ENCODE measurements at places on chromosomes 13 and 19.

GRCh38 chr19:30111021-30111855 lies 169.2 kb downstream of the URI1 start:
- no peak for DNase-seq

GRCh38 chr13:97021241-97021640 lies 27.0 kb upstream of the OXGR1 start:
- no peak for DNase-seq

DNA sequence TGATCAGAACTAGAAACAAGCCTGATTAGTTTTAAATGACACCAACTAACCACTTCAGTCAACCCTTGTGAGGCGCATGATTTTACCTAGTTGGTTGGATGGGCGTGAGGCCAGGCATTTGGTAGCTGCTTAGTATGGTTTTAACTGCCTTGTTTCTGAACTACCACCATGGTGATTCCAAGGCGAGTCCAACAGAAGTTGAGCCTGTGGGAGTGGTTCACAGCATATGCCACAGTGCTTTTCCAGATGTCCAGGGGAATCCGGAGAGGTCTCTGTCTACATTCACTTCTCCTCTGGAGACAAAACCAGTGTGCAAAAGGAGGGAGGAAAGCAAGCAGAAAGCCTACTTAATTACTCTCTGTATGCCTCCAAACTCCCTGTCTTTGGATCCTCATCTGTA lies 524.1 kb downstream of the GPC6 start:
- no peak for DNase-seq

DNA sequence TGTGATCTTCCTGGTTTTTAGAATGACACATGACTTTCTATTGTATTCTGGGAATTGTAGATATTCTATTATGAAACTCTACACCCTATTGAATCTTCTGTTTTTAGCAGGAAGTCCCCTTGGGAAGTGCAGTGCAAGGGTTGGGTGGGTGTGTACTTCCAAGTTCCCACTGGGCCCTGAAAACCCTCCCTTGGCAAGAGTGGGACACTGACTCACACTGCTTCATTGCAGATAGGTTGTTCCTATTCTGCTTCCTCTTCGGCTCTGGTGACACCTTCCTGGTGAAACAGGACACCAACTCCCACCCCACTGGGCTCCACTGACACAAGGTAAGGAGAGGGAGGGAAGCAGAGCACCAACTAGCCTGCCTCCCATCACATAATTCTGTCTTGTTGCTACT lies 121.8 kb downstream of the KCTD12 start:
- DNase-seq, result no peak

- no peak for DNase-seq
Observed at GRCh38 chr13:89401264-89401675, 1730.1 kb downstream of the SLITRK5 start.

GRCh38 chr19:45079063-45079910 lies at the start of gene GEMIN7:
GEMIN7 (plus strand) TSS chr19:45079260; CDS start chr19:45090115, 10,855 bp downstream.
- DNase-seq, result peak; percentile 89

DNA sequence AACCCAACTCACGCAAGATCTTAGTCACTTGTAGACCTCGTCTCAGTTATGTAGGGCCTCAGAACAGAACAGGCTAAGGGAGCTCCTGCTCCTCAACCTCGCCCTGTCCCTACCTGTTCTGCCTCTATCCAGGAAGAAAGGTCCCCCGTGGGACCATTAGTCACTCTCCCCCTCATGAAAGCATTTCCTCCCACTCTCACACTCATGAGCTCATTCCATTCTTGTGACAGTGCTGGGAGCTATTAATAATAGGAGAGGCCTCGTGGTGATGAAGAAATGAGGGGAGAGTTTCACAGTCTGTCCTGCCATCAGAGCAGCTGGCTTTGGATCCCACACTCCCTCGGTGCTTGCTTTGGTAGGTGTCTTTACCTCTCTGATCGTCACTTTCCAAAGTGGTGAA lies 10.2 kb downstream of the PPP2R1A start:
- no peak for DNase-seq

DNA sequence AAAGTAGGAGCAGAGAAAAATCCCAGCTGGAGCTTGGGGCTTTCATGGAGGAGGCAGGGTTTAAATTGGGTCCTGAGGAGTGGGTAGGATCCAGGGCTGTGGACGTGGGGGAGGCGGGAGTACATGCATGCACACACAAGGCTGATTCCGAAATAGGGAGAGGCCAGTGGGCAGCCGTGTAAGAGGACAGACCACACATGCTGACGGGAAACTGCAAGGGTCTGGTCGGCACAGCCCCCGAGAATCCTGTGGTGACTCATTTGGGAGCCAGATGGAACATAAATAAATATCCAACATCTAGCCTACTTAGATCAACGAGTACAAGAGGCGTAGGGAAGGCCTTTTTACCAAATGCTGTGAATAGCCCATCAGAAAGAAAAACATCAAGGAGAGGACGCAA lies 216.3 kb upstream of the ZNF507 start:
- DNase-seq, result peak; percentile 28

- DNase-seq, result no peak
Observed at GRCh38 chr13:43953370-43953769, 73.7 kb downstream of the LACC1 start.

DNA sequence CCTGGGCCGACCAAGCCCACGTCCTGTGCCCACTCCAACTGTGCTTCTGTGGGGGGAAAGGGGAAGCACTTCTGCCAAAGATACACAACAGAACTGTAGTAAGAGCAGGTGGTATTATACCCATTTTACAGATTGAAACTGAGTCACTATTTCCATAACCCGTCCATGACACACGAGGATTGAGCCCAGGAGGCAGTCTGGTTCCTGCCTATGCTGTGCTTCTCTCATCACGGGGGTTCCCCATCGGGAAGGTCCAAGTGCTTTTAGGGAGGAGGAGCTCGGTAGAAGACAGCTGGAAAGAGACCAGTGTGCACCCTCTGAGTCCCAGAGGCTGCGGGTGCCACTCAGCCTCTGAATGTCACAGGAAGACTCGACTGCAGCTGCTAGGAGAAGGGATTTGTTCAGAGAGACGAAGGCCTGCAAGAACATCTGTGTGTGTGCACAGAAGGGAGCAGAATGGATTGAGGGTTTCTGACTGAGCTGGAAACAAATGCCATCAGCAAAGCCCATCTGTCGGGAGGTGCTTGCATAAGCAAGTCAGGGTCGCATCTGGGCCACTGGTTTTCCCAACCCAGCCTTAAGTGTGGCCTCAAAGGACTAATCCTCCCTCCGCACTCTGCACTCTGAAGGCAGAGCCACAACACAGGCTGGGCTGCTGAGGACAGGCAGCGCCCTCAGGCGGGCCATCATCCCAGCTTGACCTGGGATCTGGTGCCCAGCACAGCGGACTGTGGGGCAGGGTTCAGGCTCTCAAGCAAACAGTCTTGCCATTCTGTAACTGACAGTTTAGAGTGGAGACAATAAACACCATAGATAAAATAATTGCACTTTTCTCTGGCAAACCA lies 150.0 kb downstream of the DPF1 start:
- no peak for DNase-seq

DNA sequence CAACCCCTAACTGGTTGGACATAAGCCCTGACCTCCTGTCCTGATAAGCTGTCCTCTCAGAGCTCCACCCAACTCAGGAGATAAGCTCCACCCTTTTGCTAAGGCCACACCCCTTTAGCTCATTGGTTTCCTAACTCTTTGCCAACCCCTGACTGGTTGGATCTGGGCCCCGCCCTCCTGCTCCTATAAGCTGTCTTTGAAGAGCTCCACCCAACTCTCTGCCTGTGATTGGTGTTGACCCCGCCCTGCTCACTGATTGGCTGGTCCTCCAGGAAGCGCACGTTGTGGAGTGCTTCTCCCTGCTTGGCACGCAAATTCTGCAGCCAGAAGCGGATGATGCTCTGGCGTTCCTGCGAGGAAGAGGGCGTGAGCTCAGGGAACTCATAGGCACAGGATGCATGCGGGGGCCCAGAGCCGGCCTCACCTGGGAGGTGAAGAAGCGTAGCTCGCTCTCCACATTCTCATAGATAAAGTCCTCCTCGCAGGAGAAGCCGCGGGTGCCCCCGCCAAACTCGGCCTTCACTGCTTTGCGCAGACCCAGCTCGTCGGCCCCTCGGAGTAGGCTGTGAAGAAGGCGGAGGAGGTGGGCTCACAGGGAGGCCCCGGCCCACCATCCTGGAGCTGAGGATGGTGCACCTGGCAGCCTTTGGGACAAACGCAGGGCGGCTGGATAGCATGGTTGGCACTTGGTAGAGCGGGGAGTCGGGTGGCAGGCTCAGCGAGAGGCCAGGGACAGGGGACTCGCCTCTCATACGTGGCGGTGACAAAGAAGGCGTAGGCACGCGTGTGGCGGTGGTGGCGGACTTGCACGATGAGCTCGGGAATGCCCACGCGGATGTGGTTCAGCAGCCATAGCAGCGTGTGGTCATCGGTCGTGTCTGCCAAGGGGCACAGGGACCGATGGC lies 1.7 kb downstream of the ANO8 start:
- no peak for DNase-seq

- DNase-seq, result no peak
Observed at GRCh38 chr13:111906306-111906705, 160.6 kb upstream of the SOX1 start.

DNA sequence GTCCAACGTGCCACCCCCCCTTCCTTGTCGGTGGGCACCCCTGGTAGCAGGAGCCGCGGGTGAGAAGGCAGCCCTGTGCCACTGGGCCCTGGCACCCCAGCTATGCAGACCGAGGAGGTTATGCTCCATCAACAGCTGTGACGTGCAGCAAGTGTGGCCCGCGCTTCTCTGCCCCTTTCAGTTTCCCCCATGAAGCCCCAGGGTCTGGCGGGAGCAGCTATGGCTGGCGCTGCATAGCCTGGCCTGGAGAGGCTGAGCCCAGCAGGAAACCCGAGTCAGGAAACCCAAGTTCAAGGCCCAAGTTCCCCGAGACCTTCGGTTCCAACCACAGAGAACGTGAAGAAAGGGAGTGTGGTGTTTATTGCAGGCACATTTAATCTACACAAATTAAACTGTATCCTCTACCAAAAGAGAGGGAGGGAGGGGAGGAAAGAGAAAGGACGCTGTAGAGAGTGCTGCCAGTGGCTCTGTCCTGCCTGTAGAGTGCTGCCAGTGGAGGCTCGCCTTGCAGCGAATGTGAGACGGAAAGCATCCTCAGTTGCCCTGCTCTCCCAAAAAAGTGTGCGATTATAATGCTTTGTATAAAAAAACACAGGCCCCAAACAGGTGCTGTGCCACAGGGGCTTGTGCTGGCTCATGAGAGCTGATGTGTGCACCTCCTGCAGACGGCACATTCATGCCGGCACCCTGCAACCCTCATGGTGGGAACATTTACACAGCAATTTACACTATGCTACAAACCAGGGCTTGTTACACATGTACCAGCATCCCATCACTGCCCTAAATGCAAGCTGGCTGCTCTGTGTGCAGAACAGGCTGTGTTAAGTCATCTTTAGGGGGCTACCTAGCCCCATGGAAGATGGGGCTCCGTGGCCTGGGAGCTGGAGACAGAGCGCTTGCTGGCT lies 16.3 kb downstream of the POP4 start:
- no peak for DNase-seq

DNA sequence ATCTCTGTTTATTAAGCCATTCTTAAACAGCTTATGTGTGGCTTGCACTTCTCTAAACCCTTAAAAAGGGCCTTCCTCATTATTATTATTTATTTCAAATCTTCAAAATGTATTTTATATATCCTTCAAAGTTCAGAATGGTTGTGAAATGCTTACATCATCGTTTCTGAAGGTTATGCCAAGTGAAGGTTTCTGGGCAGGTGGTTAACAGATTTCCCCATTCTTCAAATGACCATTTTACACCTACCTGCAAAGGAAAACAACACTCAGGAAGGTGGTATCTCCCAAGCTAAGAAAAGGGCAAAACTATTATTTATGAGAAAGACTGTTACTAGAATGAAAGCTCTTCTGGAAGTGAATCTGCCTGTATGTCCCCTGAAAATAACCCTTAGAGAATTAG lies 191.6 kb downstream of the SHISA2 start:
- no peak for DNase-seq

DNA sequence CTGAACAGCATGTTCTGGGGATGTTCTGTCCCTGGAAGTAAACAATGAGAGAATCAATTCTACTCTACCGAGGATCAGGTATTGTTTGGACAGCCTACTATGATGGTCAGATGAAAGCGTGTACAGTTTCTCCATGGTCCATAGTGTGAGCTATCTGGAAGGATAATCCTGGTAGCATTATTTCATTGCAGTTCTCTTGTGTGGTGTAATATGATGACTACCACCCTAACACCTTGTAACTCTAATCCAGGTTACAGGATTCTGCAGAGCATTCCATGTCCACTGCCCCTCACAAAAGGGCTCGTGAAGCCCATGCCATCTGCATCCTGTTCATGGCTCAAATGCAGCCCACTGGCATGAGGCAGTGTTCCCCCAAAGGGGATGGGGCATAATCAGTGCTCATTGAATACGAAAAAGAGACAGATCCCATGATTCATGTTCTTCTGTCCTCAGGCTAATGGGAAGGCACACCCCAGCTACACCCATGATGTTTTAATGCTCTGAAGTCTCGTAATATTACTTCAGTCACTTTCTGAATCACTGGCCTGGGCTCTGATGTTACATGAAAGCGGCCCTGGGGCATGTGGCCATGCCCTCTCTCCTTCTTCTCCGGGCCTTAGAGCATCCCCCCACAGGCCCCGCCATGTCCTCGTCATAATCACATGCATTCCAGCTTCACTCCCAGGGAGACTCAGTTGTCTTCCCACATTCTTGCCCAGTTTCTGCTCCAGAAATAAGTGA lies 68.4 kb downstream of the HSPH1 start:
- DNase-seq, result no peak

DNA sequence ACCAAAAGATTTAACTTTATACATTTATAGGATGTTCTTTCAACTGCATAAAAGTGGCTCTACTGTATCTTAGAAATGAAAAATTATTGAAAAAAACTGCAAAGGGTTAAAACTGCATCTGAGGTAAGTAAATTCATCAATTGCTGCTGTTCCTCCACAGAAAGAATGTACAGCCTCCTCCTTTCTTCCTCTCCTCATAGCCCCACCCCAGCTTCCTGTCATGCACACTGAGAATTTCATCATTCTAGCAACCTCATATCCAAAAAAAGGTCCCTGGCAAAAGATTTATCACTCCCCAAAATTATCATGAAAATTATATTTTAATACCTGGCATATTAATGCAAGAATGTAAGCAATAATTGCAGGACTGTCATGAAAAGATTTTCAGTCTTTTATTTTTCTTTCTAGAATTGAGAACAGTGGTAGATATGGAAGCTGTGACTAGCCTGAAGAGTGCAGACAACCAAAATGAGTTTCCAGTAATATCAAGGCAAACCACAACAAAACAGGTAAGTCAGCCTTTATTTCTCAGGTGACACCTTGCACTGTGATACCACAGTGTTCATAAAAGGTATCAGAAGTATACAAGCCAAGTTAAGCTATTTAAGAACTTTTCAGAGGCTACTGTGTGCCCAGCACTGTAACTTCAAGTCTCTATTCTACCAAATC lies 110.8 kb downstream of the SUCLA2 start:
- DNase-seq, result no peak

DNA sequence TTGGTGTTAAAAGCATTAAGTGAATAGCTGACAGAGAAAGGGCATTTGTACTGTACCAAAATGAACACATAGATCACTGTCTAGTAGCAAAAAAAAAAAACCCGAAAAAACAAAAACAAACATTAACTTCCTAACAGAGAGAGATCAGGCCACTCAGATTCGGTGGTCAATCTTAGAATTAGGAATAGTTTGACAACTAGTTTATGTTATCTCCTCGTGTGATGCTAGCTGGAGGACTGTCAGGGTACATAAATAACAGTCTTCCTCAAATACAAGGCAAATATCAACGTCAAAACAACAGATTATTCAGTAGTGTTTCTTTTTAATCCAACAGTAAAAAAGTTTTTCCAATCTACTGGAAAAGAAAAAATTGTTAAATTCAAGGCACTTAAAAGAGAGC lies 1.7 kb downstream of the ZMYM5 start:
- no peak for DNase-seq
